A549 treated with Hydrocortisone at 1 μM for 4 hours (cell line): ENCODE measurements at places on chromosomes 2 and 18. TPM values are rescaled to one million over a fixed set of nuclear protein-coding genes. Genes with fewer than 3 reads are reported as not detected.

Gene RAB17
- 0.25 to 0.85 TPM (median 0.41 TPM) in 5 replicates for total RNA-seq

Gene CASP10
- 1.6 to 2.5 TPM (median 2.2 TPM) in 5 replicates for total RNA-seq

Gene NGEF
- 12.2 to 18.6 TPM (median 15.8 TPM) in 5 replicates for total RNA-seq

Gene OXER1
- total RNA-seq, result not detected in 5 replicates

Gene PARD6G
- total RNA-seq, result 1.9 to 3.4 TPM (median 2.7 TPM) in 5 replicates

Gene CCDC148
- 0.30 to 0.45 TPM (median 0.33 TPM) in 5 replicates for total RNA-seq

Gene CTAGE1
- total RNA-seq, result not detected in 5 replicates

Gene PKDCC
- total RNA-seq, result 18.8 to 24.3 TPM (median 23.7 TPM) in 5 replicates

Gene INO80C
- total RNA-seq, result 22.2 to 25.5 TPM (median 25.0 TPM) in 5 replicates

Gene CLEC4F
- not detected in 5 replicates for total RNA-seq

Gene RASGRP3
- 0.66 to 1.1 TPM (median 1.0 TPM) in 5 replicates for total RNA-seq

Gene MSH6
- total RNA-seq, result 75.7 to 110 TPM (median 88.0 TPM) in 5 replicates

Gene B4GALT6
- total RNA-seq, result 4.2 to 7.5 TPM (median 5.4 TPM) in 5 replicates

Gene FABP1
- 0.24 TPM in 1 of 5 replicates, not detected in the others for total RNA-seq

Gene RAX
- total RNA-seq, result 0.05 TPM in 1 of 5 replicates, not detected in the others

Gene ADAM23
- 8.2 to 9.5 TPM (median 9.1 TPM) in 5 replicates for total RNA-seq

Gene IL36A
- total RNA-seq, result not detected in 5 replicates

Gene BOK
- total RNA-seq, result 27.7 to 38.3 TPM (median 35.8 TPM) in 5 replicates

Gene RMDN2
- total RNA-seq, result 3.8 to 5.6 TPM (median 5.2 TPM) in 5 replicates

Gene ITGB6
- 0.46 to 0.77 TPM (median 0.67 TPM) in 5 replicates for total RNA-seq

Gene FAP
- 0.23 TPM in 1 of 5 replicates, not detected in the others for total RNA-seq

Gene IL36B
- total RNA-seq, result 0.08 to 0.20 TPM (median 0.12 TPM) in 3 of 5 replicates, not detected in the others

Gene PAIP2B
- total RNA-seq, result 0.22 to 0.31 TPM (median 0.27 TPM) in 5 replicates

Gene SKOR2
- not detected in 5 replicates for total RNA-seq

Gene SCN3A
- total RNA-seq, result 0.01 TPM in 1 of 5 replicates, not detected in the others

Gene LIPG
- total RNA-seq, result 0.09 to 0.34 TPM (median 0.18 TPM) in 5 replicates

Gene TUBA3E
- total RNA-seq, result 3.0 to 4.6 TPM (median 4.2 TPM) in 5 replicates

Gene KCNE4
- 0.39 to 0.64 TPM (median 0.54 TPM) in 5 replicates for total RNA-seq

Gene IL37
- total RNA-seq, result not detected in 5 replicates

Gene ASXL3
- not detected in 5 replicates for total RNA-seq

Gene LIMS3
- total RNA-seq, result not detected in 5 replicates

Gene PDE1A
- total RNA-seq, result 0.13 to 0.81 TPM (median 0.20 TPM) in 5 replicates

Gene ABCG8
- 0.01 TPM in 1 of 5 replicates, not detected in the others for total RNA-seq

Gene FBXO48
- 0.45 to 0.59 TPM (median 0.56 TPM) in 5 replicates for total RNA-seq

Gene SCYGR4
- total RNA-seq, result not detected in 5 replicates

Gene CERKL
- 0.13 to 0.32 TPM (median 0.24 TPM) in 5 replicates for total RNA-seq
